ENCODE measurements at places on chromosomes 11 and 22.

DNA sequence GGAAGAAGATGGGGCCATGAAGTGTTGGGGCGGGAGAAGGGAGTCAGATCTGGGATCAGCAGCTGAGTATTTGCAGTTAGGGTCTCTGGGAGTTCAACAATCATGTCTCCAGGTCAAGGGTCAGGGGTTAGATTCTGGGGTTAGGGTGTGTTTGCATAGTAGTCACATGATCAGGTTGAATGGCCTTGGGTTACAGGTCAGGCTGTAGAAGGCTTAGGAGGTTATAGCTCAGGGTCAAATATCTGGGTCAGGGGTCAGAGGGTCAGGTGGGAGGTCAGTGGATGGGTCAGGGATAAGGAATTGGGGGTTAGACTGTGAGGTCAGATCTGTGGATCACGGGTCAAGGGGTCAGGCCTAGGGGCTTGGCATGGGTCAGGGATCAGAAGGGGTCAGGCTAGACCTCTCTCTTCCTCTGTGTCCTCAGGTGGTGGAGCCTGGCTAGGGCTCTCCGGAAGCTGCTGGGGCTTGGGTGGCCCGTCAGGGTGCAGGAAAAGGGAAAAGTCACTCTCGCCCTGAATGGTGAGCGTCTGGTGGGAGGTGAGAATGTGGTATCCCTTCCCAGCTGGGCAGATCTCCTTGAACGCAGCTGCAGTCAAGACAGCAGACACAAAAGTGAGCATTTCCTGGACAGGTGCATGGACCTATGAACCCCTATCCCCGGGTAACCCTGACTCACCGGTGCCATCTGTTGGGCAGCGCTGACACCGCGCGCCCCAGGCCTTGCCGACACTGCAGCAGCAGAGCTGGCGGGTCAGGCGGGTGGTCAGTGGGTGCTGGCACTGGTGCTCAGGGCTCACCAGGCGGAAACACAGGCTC, 6.4 kb downstream of the LTBP3 start:
- DNase-seq: no peak

- no peak for DNase-seq
Observed at GRCh38 chr11:69922596-69923111, 103.4 kb upstream of the FGF3 start.

- DNase-seq: no peak
Observed at GRCh38 chr11:128029219-128029722, 558.1 kb downstream of the ETS1 start.

DNA sequence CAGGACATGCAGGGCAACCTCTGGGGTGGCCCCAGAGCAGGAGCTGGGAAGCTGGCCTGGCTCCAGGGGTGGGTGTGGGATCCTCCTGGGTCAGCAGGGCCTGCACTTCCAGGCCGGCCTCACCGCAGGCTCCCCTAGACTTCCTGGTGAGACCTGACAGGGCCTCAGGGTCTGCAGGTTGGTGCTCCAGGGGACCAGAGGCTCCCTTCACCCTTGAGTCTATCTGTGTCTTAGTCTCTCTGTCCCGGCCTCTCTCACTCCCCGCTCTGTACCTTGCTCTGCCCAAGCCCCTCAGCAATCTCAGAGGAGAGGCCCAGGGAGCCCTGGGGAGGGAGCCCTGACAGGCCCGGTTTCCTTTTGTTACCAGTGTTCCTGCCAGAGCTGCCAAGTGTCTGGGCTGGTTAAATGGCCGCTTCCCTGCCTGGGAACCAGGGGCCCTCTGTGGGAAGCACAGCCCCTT, 13.9 kb downstream of the CD82 start:
- no peak for DNase-seq

GRCh38 chr11:47318166-47318565, 34.3 kb downstream of the MYBPC3 start:
- no peak for DNase-seq
